ENCODE measurements at places on chromosomes 3 and 15. TPM values are rescaled to one million over a fixed set of nuclear protein-coding genes. Genes with fewer than 3 reads are reported as not detected.

- no peak overlapping the region for H3K4me3 ChIP-seq
- no peaks in the 10 kb centered on the region for H3K27me3 ChIP-seq
- H3K36me3 ChIP-seq = no peaks in the 10 kb centered on the region
- H3K4me1 ChIP-seq = no peaks in the 10 kb centered on the region
- H3K27ac ChIP-seq = no peak overlapping the region
Observed at GRCh38 chr15:62933386-62933785, 109.2 kb upstream of the TPM1 start.

DNA sequence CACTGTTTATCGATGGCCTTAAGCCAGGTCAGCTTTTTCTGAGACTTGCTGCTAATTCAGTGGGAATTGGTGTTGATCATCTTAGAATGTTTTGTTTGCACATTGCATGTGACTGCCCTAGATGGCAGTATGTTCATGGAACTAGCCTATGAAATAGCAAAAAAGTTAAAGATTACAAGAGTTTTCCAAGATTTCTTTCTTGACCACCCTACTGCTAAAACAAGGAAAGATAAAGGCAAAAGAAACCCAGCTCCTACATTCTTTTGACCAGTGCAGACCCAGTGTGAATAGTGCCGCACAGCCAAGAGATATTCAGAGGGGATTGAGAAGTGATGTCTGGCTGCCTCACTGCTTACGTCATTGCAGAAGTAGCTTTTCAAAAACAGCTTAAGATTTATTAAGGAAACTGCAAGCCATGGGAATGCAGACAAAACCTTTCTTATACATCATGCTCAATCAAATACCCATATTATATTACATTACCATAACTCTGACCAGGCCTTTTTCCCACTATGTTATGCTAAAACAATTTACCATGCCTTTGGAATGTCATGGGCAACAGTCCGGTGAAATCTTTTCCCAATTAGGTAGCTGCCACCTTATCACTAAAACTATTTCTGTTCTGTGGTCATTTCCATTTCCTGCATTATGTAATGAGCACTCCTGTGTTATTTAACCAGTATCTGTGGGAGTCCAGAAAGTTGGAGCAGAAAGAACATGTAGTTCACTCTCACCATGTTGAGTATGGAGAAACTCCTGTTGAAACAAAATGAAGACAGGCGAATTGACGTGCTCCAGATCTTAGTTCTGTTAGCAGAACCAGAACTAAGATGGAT, 6.0 kb downstream of the PHLDB2 start:
- peaks cover 11% of the 10 kb centered on the region for H3K4me1 ChIP-seq
- no peaks in the 10 kb centered on the region for H3K36me3 ChIP-seq
- no peak for DNase-seq
- no peaks in the 10 kb centered on the region for H3K27me3 ChIP-seq
- H3K4me3 ChIP-seq = no peak overlapping the region

DNA sequence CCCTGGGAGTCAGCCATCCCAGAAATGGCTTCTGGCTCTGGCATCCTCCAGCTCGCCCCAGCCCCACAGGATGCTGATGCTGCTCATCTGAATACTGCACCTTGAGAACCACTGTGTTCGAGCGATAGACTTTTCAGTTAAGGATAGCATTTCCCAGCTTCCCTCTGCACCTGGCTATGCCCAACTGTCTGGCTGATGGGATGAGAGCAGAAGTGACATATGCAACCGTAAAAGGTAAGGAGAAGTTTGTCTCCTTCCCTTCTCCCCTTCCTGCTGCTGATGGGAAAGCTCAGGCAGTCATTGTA, 9.7 kb upstream of the HHATL start:
- no peak for DNase-seq
- H3K4me1 ChIP-seq = no peaks in the 10 kb centered on the region
- no peaks in the 10 kb centered on the region for H3K27me3 ChIP-seq

Gene ALDH1A2
- 45.0 TPM for total RNA-seq

Gene TBC1D2B
- 115 TPM for total RNA-seq

Gene GOLGA6L7
- total RNA-seq = not detected

GRCh38 chr3:159137949-159138348, 336.1 kb downstream of the MFSD1 start:
- H3K4me1 ChIP-seq = no peaks in the 10 kb centered on the region
- no peaks in the 10 kb centered on the region for H3K36me3 ChIP-seq
- DNase-seq = no peak

Gene CHL1
- total RNA-seq = 42.2 TPM

GRCh38 chr15:89408372-89409183, 74.0 kb upstream of the POLG start:
- H3K4me1 ChIP-seq = no peaks in the 10 kb centered on the region
- no peak overlapping the region for H3K4me3 ChIP-seq
- no peaks in the 10 kb centered on the region for H3K27me3 ChIP-seq
- no peak overlapping the region for H3K27ac ChIP-seq

Gene SLC12A8
- total RNA-seq = 0.86 TPM

DNA sequence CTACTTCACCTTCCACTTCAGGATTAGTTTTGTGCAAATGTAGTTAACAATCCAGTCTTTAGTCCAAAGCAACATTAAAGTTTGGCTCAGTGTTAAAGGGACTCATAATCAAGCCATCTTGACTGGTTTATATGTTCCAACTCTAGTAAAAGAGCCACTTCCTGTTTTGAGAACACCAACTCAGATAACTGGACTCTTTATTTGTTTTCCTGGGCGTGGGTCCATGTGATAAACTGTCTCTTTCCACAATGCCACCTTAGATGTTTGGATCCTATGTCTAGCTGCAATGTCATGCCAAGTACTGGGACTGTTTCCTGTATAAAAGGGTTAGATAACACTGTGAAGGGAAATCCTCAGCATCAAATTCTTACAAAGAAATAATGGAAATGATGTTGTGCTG, 545.0 kb downstream of the PYDC2 start:
- no peaks in the 10 kb centered on the region for H3K27me3 ChIP-seq
- H3K36me3 ChIP-seq = no peaks in the 10 kb centered on the region
- no peak overlapping the region for H3K27ac ChIP-seq
- DNase-seq = no peak
- no peaks in the 10 kb centered on the region for H3K4me1 ChIP-seq

GRCh38 chr15:68528626-68529290, 50.0 kb upstream of the CORO2B start:
- no peak for DNase-seq
- no peaks in the 10 kb centered on the region for H3K4me1 ChIP-seq
- no peaks in the 10 kb centered on the region for H3K27me3 ChIP-seq
- no peaks in the 10 kb centered on the region for H3K36me3 ChIP-seq

All from ovary (tissue), 10 donors.